ENCODE measurements at places on chromosomes 2 and 18.
A peak's percentile ranks its signal among the peaks of the same experiment; 100 is the strongest.

DNA sequence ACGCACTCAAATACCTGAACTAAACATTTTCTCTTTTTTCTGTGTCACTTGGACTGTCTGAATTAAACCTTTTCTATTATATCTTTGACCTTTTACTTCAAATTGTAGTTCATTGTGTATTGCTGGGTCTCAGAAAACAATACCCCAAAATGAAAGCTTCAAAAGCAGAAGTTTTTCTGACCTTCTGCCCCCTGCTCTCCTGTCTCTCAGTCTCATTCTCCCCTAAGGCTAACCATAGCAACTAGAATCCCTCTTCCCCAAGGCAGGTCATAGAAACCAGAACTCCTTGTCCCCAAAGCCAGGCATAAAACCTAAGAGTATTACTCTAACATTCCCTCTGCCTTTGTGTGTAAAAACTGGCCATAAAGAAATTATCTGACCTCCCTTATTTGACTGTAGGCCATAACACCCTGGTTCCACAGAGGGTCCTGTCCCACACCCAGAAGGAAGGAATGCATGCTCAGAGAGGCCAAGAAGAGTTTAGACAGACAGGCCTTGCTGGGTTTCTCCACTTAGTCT is 93.5 kb upstream of the B3GNT2 start:
- H3K4me3 ChIP-seq, result no peak overlapping the region
- no peaks in the 10 kb centered on the region for H3K36me3 ChIP-seq
- H3K27me3 ChIP-seq, result no peaks in the 10 kb centered on the region
- DNase-seq, result no peak
- no peaks in the 10 kb centered on the region for H3K4me1 ChIP-seq

DNA sequence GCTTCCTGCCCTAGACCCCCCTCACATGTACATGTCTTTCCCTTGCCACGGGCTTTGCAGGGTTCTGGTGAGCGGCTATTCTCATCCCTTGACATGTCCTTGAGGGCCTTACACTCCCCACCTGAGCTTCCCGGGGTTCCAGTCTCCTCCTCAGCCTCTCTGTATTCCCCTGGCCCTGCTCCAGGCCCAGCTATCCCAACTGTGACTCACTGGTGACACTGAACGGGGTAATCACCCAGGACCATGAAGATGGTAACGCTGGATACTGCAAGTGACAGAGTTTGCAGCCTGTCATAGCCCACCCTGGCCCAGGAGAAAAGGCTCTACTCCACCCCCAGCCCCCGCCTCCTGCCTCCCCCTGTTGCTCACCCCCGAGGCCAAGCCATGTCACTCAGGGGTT is 27.3 kb downstream of the KIF3C start:
- H3K4me1 ChIP-seq, result no peaks in the 10 kb centered on the region
- H3K4me3 ChIP-seq, result no peak overlapping the region
- H3K27me3 ChIP-seq, result no peaks in the 10 kb centered on the region
- DNase-seq, result no peak
- no peak overlapping the region for H3K27ac ChIP-seq

- no peak overlapping the region for H3K4me3 ChIP-seq
- no peaks in the 10 kb centered on the region for H3K4me1 ChIP-seq
- DNase-seq, result no peak
- H3K36me3 ChIP-seq, result peaks cover 2% of the 10 kb centered on the region
Measured at GRCh38 chr2:177689623-177690022, 297.1 kb downstream of the AGPS start.

- no peak overlapping the region for H3K27ac ChIP-seq
- no peak for DNase-seq
- H3K36me3 ChIP-seq, result no peaks in the 10 kb centered on the region
- peaks cover 74% of the 10 kb centered on the region for H3K27me3 ChIP-seq
Measured at GRCh38 chr2:236997069-236997715, 88.5 kb upstream of the COPS8 start.

DNA sequence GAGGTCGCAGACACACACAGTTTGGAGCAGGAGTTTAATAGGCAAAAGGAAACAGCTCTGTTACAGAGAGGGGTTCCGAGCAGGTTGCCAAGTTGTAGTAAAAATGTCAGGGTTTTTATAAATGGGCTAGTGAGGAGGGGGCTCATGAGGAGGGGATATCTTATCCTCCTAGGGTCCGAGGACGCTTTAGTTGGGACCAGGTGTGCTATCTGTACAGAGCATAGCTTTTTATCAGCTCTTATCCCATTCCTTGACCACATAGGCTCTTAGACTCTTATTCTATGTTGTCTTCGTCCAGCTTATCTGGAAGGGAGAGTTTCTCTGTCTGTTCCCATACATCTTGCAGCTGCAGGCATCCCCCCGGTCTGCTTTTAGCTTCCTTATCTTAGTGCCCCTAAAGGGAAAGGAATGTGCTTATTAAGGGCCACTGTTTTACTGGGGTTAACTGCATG is 44.7 kb downstream of the PDK1 start:
- no peaks in the 10 kb centered on the region for H3K4me1 ChIP-seq
- no peak overlapping the region for H3K27ac ChIP-seq
- no peak for DNase-seq
- H3K27me3 ChIP-seq, result no peaks in the 10 kb centered on the region
- no peak overlapping the region for H3K4me3 ChIP-seq
- peaks cover 28% of the 10 kb centered on the region for H3K36me3 ChIP-seq

- DNase-seq, result no peak
- H3K4me3 ChIP-seq, result no peak overlapping the region
- H3K27me3 ChIP-seq, result peaks cover 30% of the 10 kb centered on the region
Measured at GRCh38 chr2:29839306-29839705, 82.1 kb downstream of the ALK start.

GRCh38 chr2:27370816-27371620 is 602 bp downstream of the SNX17 start:
- H3K27ac ChIP-seq, result peak overlapping the region; percentile 93
- peak; percentile 6 for DNase-seq
- no peaks in the 10 kb centered on the region for H3K27me3 ChIP-seq

DNA sequence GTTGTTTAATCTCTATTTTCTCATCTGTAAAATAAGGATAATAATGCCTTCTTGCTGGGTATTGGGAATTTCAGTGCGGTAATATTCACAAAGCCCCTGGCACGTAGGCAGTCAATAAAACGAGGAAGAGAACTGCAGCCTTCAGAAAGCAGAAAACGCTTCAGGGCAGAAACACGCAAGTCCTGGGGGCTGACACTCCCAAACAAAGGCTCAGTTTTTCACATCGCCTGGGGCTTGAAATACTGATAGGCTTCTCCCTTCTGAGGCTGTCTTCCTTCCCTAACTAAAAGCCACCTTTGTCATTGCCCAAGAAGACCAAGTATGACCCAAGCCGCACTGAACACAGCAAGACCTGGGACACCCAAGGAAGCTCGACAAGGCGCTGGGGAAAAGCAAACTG is 32.4 kb downstream of the TMEM177 start:
- no peaks in the 10 kb centered on the region for H3K36me3 ChIP-seq
- peaks cover 20% of the 10 kb centered on the region for H3K27me3 ChIP-seq
- no peaks in the 10 kb centered on the region for H3K4me1 ChIP-seq
- no peak overlapping the region for H3K27ac ChIP-seq

DNA sequence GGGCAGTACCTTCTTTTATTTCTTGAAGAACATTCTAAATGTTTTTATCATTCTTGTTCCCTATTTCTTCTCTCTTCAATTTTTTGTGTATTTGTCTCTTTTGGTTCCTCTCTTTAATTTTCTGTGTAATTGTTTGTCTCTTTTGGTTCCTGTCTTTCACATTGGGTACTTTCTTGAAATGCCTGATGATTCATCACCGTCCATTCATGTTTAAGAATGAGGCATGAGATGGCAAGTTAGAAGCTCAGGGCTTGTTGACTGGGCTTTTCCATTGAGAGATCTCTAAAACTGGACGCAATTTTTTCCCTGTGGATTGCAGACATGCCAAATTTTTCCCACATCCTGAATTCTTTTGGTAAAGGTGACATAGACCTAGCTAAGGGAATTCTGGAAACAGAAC is 33.7 kb upstream of the IL1R2 start:
- no peaks in the 10 kb centered on the region for H3K4me1 ChIP-seq
- H3K4me3 ChIP-seq, result no peak overlapping the region
- DNase-seq, result no peak
- no peaks in the 10 kb centered on the region for H3K27me3 ChIP-seq
- H3K27ac ChIP-seq, result no peak overlapping the region

GRCh38 chr2:10863837-10864236 is 47.9 kb upstream of the KCNF1 start:
- H3K27me3 ChIP-seq, result peaks cover 33% of the 10 kb centered on the region
- H3K4me1 ChIP-seq, result peaks cover 17% of the 10 kb centered on the region
- H3K27ac ChIP-seq, result peak overlapping the region; percentile 24
- peaks cover 6% of the 10 kb centered on the region for H3K36me3 ChIP-seq

- H3K36me3 ChIP-seq, result peaks cover 34% of the 10 kb centered on the region
- H3K27ac ChIP-seq, result no peak overlapping the region
- H3K27me3 ChIP-seq, result no peaks in the 10 kb centered on the region
- no peak for DNase-seq
- H3K4me1 ChIP-seq, result peaks cover 14% of the 10 kb centered on the region
Measured at GRCh38 chr2:25844089-25844488, 34.2 kb downstream of the ASXL2 start.

DNA sequence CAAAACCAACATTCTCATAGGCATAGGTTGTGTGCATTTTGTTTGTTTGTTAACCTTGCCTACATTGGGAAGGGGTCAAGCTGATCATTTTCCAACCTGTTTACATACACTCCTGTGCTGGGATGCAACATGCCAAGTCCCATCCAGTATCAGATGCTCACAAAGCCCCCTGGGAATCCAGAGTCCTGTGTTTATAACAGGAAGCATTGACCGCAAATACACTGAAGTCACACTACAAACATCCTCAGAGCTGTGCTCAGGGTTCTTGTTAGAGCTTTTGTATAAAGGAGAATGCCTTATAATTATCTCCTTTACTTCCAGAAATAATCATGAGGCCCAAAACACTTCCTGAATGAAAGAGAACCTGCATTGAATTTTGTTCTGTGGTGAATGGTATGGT is 488.7 kb upstream of the TCF4 start:
- H3K27me3 ChIP-seq, result no peaks in the 10 kb centered on the region
- H3K27ac ChIP-seq, result no peak overlapping the region
- no peak for DNase-seq
- H3K36me3 ChIP-seq, result no peaks in the 10 kb centered on the region
- H3K4me1 ChIP-seq, result no peaks in the 10 kb centered on the region

- peak overlapping the region; percentile 91 for H3K27ac ChIP-seq
- H3K4me1 ChIP-seq, result peaks cover 19% of the 10 kb centered on the region
- peak overlapping the region; percentile 82 for H3K4me3 ChIP-seq
- H3K27me3 ChIP-seq, result no peaks in the 10 kb centered on the region
- no peak for DNase-seq
Measured at GRCh38 chr2:27085673-27086089, 891 bp upstream of the KHK start.

DNA sequence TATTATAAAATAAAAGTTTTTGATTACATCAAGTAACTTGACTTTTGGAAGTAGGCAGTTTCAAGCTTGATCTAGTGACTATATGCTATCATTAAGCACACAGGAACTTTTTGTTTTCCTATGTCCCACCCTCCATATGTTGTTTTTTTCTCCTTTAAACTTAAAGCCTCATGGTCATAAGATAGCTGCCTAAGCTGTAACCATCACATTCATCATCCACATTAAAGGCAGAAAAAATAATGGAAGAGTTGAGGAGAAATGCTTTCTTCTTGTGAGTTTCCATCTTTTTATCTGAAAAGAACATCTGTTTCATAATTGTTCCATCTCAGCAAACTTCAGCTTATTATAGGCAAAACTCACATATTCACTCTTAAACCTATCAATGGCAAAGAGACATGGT is 630.4 kb downstream of the STK39 start:
- no peaks in the 10 kb centered on the region for H3K27me3 ChIP-seq
- no peaks in the 10 kb centered on the region for H3K36me3 ChIP-seq
- no peak for DNase-seq
- no peak overlapping the region for H3K4me3 ChIP-seq
- H3K4me1 ChIP-seq, result no peaks in the 10 kb centered on the region

- H3K27ac ChIP-seq, result no peak overlapping the region
- H3K36me3 ChIP-seq, result peaks cover 2% of the 10 kb centered on the region
- H3K27me3 ChIP-seq, result no peaks in the 10 kb centered on the region
- DNase-seq, result no peak
- H3K4me3 ChIP-seq, result no peak overlapping the region
Measured at GRCh38 chr18:21391074-21391673, 149.1 kb downstream of the GREB1L start.

DNA sequence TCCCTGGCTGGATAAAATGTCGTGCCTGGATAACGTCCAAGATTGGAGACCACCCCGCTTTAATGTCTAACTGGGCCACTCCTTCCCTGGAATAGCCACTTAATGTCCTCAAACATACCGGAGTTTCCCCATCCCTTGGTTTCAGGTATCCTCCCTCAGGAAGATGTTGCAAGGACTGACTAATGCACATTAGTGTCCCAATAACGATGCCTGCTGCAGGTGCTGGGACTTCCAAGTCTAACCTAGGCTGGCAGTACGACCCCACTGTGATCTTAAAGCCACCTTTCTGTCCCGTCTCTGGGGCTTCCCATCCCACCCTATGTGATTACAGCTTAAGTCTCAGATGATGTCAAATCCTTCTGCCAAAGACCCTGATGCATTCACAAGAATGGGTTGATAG is 1.1 kb upstream of the ATP6V1C2 start:
- peaks cover 2% of the 10 kb centered on the region for H3K36me3 ChIP-seq
- peak overlapping the region; percentile 20 for H3K4me3 ChIP-seq
- H3K4me1 ChIP-seq, result peaks cover 9% of the 10 kb centered on the region
- H3K27ac ChIP-seq, result no peak overlapping the region
- peaks cover 41% of the 10 kb centered on the region for H3K27me3 ChIP-seq
- DNase-seq, result no peak

DNA sequence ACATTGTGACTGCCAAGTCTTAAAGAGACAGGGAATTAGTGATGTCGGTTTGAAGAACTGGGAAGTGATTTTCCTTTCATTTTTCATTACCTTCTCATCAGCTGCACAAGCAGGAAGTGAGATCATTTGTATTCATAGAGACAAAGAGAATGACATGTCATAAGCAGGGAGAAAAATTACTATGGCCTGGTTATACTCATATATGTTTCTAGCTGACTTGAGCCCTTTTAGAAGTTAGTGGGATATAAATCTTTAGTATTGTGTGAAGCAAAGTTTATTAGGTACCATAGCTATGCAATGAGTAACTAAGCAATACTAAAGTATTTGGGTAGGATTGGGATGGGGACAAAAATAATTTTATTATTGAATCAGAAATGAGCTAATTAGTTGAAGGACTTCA is 284.1 kb downstream of the PID1 start:
- no peaks in the 10 kb centered on the region for H3K36me3 ChIP-seq
- no peaks in the 10 kb centered on the region for H3K4me1 ChIP-seq
- no peaks in the 10 kb centered on the region for H3K27me3 ChIP-seq
- no peak overlapping the region for H3K4me3 ChIP-seq

- H3K27me3 ChIP-seq, result no peaks in the 10 kb centered on the region
- no peak overlapping the region for H3K4me3 ChIP-seq
- DNase-seq, result no peak
- peaks cover 5% of the 10 kb centered on the region for H3K4me1 ChIP-seq
- no peak overlapping the region for H3K27ac ChIP-seq
Measured at GRCh38 chr18:70037431-70038061, 89.9 kb upstream of the CD226 start.

DNA sequence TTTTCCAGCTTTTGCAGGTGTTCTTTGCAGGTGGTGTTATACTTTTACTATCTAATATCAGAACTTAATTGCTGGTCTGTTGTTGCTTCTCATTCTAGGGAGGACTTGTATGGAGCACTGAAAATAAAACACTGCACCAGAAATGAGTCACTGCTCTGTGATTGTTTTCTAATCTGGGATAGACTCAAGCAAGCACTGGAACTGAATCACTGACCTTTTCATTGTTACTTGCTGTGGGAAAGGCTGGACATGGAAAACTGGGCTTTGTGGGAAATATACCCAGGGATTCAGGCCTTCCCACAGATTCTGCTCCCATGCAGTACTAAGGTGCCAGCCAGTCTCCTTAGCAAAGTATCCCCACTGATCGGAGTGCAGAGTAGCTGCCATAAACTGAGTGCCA is 470.0 kb upstream of the GCFC2 start:
- H3K4me1 ChIP-seq, result no peaks in the 10 kb centered on the region
- no peak overlapping the region for H3K4me3 ChIP-seq
- H3K27me3 ChIP-seq, result no peaks in the 10 kb centered on the region
- no peak for DNase-seq
- H3K36me3 ChIP-seq, result no peaks in the 10 kb centered on the region

Measured in effector memory CD8-positive, alpha-beta T cell (primary cell).